ENCODE measurements at places on chromosomes 4 and X.

- no peak for DNase-seq
These were observed 272.9 kb downstream of the CFAP299 start for GRCh38 chr4:80608281-80608980.

DNA sequence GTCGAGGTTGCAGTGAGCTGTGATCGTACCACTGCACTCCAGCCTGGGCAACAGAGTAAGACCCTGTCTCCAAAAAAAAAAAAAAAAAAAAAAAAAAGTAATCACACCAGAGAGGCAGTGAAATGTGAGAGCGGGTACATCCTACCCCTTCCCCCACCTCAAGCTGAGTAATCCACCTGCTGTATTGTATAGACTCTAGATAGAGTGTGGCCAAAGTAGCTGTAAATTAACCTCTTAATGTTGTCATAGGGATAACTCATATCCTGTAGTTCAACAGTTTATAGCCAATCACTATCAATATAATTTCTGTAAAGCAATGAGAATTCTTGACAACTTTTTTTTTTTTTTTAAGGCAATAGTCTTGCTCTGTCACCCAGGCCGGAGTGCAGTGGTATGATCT is 30.8 kb downstream of the TNIP2 start:
- DNase-seq = no peak

- no peak for DNase-seq
These were observed 500.8 kb downstream of the PCDH7 start for GRCh38 chr4:31220921-31221320.

DNA sequence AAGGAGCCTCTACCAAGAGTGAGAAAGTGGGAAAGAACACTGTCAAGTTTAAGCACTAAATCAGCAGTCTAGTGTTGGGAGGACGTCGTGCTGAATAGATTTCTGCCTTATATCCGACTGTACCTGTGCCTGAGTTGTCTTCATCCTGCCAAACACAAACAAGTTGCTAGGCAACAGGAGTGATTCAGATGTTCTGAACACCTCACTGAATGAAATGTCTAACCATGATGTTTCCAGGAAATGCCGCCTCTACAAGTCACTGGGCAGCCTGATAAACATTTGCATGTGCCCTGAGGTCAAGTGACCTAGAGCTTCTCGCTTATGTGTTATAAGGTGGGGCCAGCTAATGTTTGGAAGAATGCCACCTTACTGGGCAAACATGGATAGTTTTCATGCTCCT is 37.9 kb downstream of the SGMS2 start:
- peak; percentile 97 for DNase-seq

DNA sequence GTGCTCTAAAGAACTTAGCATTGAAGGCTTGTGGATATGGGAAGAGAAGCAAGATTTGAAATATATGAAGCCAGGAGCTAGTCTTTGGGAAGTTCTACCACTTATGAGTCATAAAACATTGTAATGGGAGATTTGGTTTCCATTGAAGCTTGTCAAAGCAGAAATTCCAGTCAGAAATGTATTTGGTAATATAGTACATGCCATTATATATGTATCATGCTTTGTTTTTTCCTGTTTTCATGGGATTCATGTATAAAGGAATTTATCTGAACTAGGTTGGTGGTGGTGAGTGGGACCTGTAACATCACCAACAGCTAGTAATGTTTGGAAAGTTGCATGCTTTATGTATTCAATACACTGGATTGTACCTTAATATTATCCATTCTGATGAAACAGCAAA is 14.6 kb upstream of the DCAF8L2 start:
- no peak for DNase-seq

DNA sequence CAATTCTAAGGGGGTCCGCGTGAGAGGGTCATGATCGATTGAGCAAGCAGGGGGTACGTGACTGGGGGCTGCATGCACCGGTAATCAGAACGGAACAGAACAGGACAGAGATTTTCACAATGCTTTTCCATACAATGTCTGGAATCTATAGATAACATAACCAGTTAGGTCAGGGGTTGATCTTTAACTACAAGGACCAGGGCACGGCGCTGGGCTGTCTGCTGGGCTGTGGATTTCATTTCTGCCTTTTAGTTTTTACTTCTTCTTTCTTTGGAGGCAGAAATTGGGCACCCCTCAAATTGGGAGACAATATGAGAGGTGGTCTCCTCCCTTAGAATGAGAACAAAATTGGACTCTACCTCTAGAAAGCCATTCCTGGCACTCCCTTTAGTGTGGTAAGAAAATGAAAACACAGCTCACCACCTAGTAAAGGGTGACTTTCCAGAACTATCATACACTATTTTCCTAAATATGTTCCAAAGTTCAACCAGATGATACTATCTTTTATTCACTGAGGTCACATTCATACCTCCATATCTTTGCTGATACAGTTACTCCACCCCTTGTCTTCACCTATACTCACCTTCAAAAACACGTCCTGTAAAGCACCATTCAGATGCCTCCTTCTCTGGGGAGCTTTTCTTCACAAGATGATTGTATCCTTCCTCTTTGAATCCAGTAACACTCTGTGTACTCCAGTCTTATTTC is 1058.3 kb upstream of the SLIT2 start:
- DNase-seq = no peak

- no peak for DNase-seq
These were observed 20.3 kb downstream of the PLRG1 start for GRCh38 chr4:154529728-154530519.

DNA sequence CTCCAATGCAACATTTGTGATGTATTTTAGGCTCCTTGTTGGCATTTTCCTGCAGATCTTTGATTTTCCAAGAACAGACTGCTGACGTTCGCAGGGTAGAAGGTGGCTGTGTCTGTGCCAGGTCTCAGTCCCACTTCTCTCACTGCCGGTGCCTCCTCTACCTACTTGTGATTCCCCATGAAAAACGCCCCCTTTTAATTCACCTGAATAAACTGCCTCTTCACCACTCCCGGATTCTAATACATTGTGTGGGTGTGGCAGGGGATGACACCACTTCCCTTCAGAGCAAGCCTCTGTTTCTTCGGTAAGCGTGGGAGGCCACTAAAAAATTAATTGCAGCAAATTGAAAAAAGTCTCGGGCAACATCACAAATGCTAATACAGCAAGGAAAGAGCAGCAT is 96.1 kb upstream of the FAM9B start:
- DNase-seq = no peak

DNA sequence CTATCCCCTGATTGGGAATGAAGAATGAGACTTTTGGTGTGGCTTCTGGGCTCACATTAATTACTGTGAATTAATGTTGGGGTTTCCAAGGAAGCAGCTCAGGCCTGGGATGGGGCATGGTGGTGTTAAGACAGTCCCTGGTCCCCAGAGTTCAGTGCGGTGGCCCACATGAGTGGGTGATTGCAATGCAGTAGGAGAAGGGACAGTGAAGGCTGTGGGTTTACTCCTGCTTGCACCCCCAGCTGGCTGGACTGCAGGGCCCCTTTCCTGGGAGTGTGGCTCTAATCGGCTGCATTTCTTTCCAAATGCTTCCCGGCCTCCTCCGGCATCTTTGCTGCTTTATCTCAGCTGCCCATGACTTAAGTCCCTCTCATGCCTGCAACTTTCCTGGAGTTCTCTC is 28.2 kb upstream of the GPR78 start:
- DNase-seq = no peak

DNA sequence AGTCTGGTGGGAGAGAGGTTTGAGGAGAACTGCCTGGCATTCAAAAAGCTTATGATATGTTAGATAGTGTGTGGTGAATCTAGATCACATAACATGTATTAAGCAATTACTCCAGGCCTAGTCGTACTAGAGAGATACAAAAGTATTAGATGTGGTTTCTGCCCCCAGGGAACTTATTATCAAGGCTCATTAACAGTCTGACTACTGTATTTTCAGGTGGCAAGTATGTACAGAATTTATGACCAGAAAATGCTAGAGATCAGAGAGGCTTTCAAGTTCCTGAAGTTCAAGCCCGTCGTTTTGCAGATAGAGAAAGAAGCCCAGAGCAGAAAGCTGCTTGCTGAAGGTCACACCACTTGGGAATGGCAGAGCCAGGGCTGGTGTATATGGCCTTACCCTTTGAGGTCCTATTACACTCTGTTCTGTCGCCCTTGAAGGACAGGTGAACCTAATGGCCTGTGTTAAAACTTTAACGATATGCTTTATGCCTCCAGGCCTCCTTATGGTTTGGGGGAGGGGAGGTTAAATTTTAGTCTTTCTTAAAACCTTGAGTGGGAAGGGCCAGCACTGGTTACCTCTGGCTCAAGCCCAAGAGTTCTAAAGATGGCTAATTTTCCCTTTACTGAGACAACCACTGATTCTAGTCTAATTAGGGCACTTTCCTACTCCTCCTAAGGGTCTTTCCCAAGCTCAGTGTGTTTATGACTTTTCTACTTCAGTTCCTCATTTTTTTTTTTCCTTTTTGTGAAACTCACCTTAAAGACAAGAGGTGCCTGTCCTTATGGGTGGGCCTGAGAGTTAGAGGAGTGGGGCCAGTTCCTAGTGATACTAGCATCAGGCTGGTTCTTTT is 19.9 kb downstream of the TMEM164 start:
- peak; percentile 36 for DNase-seq

DNA sequence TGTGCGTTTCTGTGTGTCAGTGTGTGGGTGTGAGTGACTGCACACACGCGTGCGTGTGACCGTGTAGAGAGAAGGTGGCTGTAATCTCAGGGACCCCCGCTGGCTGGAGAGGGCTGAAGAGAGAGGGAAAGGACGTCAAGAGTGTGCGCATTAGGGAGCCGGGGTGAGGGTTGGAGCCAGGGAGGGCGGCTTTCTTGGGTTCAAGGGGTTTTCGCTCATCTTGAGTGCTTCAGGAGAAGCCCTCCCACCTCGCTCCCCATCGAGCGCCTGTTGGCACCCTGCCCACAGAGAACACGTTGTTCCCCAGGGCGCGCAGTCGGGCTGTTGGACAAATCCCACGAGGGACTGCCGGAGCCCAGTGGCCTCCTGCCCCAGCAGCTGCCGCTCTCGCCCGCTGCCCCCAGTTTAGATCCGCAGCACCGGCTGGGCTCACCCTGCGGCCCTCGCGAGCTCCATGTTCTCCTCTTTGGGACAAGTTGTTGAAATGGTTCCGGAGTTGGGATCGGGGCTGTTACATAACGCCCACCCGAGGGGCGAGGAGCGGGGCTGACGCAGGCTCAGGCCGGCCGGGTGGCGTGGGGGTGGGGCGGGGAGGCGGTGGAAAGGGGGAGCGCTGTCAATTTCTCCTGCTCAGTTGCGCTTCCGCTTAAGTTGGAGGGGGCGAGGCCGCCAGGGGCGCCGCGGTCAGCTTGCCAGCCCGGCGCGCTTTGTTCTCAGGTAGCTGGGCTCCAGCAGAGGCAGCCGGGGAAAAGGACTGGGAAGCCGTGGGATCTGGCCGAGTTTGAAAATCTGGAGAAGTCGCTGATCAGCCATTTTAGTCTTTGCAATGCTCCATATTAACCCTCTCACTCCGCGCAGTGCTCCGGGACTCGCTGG is 1.6 kb downstream of the GRIA2 start:
- peak; percentile 14 for DNase-seq

DNA sequence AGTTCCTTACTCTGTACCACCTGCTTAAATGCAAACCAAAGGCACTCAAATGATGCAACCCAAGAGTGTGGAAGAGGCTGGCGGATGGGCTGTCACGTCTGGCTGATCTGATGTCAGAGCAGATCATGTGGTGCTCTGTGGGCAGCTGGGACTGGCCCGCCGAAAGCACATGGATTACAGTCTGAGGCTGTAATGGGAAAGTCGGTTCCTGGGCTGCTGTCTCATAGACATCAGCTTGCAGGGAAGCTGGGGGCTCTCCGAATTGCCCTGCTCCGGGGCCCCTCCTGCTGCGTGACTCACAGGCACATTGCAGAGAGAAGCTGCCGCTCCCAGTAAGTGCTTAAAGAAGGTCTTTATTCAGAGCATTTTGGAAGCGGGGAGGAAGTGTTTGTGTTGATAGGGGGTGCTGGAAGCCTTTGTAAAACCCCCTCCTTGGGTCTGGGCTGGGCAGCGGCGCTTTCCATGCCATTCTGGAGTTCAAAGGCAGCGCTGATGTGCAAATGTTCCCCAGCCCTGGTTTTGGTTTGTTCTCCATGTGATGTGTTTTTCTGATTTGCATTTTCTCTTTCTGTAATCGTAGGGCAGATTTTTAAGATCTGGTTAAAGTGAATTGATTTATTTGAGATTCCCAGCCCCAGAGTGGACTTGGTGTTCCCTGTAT is 181.1 kb downstream of the LARP7 start:
- DNase-seq = peak; percentile 51

GRCh38 chr4:152421576-152421975 is 114.3 kb downstream of the FBXW7 start:
- no peak for DNase-seq

DNA sequence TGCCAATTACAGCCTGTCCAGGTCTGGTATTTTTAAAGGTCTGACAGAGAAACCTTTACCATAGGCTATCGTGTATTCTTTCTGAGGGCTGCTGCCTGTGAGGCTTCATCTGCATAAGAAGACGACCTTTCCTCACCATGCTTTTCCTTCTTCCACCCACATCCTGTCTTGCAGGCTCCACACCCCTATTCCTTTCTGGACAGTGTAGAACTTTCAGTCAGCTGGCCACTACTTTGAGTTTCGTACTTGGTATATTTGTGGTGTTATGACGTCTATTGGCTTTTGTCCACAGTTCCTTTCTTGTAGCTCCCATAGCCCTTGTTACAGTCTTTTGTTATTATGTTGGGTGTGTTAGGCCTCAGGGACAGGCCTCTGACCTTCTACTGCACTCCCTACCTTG is 311.4 kb downstream of the RAPGEF2 start:
- DNase-seq = no peak

DNA sequence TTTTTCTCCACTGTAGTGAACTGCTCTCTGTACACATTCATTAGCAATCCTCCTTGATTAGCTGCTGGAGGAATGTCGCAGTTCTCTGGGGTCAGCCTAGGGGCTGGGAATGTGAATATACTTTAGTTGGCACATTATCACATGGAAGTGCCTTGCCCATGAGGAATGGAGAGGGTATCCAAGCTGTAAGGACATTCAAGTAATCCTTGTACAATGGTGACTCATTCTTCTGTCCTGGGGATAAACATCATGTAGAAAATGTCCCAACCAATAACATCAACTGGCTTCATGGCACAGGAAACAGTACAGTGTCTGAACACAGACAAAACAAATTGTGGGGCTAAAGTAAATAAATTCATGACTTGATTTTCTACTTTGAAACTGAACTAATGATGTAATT is 147.1 kb downstream of the GLRA2 start:
- DNase-seq = peak; percentile 62

DNA sequence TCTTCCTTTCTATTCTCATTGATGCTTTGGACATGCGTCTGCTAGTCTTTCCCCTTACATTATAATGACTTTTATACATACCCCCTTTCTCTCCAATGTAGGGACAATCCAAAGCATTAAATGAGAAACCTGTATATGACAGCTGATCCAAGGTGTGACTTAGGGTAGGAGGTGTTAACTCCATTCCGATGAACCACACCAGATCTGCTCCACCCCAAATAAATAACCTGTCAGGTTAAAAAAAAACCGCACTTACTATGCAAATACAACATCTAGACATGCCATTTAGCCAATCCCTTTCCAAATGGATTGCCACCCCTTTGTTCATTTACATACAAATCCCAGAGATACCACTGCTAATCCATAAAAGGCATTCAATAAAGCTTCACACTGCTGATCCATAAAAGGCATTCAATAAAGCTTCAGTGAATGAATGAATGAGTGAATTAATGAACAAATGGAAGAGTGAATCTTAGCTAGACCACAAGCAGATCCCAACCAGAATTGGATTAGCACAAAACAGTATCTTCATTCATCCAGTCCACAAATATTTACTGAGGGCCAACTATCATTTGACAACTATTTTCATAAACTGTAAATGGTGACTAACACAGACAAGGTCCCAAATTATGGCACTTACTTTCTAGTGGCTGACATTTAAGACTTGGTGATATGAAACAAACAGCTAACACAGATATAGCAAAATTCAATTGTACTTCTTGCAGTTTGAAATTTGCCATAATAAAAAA is 158.9 kb upstream of the MAP3K15 start:
- no peak for DNase-seq

GRCh38 chr4:153221783-153222706 is 17.8 kb downstream of the TRIM2 start:
- DNase-seq = peak; percentile 81
